ENCODE measurements at places on chromosomes 13 and 19.
A peak's percentile ranks its signal among the peaks of the same experiment; 100 is the strongest.

GRCh38 chr13:42393573-42394360 is 121.8 kb downstream of the AKAP11 start:
- no peak for DNase-seq

GRCh38 chr13:80870186-80870585 is 529.3 kb upstream of the SPRY2 start:
- no peak for DNase-seq

DNA sequence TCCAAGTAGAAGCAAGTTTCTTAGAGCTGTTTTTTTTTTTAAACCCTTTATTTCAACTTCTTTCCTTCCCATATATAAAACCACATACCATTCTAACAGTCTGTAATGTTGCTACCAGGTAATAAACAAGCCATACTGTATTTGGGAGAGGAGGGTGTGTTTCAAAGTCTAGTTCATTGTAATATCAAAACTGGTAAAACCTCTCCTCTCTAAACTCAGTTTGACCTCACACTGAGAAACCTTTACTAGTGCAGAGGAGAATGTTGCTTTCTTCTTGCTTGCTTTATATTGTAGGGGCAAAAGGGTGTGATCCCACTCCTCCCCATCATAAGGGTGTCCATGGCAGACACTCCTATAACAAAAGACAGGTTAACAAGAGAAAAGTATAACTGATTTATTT is 155.1 kb downstream of the GGACT start:
- DNase-seq: no peak

DNA sequence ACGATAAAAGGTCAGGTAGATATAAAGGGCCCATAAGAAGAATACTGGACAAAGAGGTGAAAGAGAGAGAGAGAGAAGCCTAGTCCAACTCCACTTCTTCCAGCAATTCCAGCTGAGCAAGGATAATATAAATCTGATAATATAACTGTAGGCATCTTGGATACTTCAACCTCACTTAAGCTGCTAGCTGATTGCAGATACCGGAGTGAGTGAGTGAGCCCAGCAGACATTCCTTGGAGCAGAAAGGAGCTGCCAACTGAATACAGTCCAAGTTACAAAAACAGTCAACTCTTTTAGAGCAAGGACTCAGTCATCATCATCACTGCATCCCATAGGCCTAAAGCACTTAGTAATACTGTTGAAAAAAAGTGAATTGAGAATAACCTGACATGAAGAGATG is 387.6 kb downstream of the SLITRK6 start:
- no peak for DNase-seq

DNA sequence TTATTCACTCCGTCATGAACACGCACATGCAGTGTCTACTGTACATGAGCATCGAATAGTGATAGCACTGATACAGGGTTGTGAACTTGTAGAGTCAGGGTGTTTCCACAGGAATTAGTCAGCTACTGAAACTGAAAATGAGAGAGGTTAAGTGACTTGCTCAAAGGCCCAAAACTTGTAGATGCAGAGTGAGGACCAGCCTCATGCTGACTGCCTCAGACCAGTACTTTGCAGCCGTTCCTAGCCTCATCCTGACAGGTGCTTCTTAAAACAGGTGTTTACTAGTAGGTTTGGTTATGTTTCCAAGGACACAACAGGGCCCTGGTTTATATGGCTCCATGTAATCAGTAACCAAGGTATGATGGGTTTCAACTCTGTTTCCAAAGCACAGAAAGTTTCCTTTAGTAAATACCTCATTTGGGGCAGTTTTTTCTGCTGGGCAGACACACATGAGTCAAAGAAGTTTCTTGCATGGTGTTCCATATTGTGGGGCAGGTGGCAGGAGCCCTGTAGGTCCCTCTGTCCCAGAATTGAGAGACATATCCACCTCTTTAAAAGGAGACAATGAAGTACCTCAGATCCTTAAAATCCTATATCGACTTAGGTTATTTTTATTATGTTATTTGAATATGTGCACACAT is 16.0 kb downstream of the FGF9 start:
- no peak for DNase-seq

GRCh38 chr13:23824371-23824770 is 64.8 kb downstream of the MIPEP start:
- no peak for DNase-seq

DNA sequence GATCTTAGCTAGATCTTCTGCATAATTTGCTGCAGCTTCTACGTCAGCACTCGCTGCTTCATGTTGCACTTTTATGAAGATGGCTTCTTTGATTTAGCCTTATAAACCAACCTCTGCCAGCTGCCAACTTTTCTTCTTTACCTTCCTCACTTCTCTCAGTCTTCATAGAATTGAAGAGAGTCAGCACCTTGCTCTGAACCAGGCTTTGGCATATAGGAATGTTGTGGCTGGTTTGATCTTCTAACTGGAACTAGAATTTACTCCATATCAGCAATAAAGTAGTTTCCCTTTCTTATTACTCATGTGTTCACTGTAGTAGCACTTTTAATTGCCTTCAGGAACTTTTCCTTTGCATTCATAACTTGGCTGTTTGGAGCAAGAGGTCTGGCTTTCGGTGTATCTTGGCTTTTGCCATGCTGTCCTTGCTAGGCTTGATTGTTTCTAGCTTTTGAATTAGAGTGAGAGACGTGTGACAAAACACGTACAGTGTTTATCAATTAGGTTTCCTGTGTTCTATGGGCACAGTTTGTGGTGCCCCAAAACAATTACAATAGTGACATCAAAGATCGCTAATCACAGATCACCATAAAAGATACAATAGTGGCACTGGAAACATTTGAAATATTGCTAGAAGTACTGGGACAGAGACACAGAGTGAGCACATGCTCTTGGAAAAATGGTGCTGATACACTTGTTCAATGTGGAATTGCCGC is 50.7 kb downstream of the NDFIP2 start:
- DNase-seq: no peak

- DNase-seq: no peak
Observed at GRCh38 chr13:109869312-109870237, 83.2 kb upstream of the IRS2 start.

GRCh38 chr19:1004803-1005664 is 4.8 kb downstream of the GRIN3B start:
- DNase-seq: no peak

- no peak for DNase-seq
Observed at GRCh38 chr19:55461974-55462626, 658 bp upstream of the ISOC2 start.

DNA sequence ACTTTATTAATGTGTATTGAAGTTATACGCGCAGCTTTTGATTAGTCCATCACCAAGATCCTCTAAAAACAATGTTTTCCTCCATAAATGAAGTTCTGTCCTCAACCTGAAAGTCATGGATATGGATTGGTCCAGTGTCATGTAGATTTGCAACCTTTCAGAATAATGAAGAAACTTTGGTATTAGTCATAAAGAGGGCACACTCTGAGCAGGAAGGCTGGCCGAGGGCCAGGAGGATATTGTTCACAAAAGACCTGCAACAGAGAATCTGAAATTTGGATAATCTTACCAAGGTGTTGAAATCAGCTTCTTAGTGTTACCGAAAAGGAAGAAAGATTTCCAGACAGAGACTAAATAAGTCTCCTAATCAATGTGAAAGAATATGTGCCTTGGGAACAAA is 20.7 kb downstream of the CLDN10 start:
- no peak for DNase-seq

DNA sequence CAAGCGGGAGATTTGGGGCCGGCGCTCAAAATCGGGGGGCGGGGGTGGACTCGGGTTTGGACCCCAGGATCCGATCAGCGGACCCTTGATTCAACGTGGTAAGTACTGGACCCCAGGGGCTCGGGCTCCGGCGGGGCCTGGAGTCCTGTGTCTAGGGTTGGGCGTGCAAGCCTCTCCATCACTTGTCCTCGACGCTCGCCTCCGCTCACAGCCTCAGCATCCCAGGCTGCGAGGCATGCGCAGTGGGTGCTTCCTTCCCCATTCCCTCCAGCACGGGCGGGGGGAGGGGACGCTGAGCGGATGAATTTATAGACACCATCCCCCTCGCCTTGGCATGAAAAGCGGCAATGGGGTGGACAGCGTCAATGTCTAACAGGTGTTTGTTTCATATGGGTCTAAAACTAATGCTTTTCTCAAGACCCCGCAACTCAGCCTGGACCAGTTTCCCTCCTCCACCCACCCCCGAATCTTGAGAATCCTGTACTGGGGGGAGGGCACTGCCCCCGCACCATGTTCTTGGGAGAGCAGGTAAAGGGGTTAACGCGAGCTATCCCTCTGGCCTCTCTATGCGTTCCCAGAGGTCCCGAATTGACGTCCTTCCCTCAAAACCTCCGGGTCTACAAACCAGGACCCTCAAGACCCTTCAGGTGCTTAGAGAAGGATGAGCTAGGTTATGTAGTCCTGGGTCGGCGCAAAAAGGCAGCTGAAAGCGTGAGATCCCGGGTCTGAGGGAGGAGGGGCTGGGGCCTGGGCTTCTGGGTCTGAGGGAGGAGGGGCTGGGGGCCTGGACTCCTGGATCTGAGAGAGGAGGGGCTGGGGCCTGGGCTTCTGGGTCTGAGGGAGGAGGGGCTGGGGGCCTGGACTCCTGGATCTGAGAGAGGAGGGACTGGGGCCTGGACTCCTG is 579 bp downstream of the CPT1C start:
- no peak for DNase-seq

DNA sequence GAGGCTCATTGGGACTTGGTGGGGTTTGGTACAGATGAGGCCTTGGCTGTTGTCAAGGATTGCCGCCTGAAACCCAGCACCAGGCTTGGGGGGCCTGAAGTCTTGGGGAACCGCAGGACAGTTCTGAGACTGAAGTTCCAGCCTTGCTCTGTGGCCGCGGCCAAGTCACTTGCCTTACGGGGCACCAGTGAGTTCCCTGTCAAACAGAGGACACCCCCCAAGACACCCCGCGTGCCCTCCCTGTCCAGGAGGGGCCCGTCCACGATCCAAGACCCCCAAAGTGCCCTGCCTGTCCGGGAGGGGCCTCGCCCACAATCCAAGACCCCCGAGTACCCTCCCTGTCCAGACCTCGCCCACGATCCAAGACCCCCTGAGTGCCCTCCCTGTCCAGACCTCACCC is 2.5 kb downstream of the CDC34 start:
- DNase-seq: no peak

DNA sequence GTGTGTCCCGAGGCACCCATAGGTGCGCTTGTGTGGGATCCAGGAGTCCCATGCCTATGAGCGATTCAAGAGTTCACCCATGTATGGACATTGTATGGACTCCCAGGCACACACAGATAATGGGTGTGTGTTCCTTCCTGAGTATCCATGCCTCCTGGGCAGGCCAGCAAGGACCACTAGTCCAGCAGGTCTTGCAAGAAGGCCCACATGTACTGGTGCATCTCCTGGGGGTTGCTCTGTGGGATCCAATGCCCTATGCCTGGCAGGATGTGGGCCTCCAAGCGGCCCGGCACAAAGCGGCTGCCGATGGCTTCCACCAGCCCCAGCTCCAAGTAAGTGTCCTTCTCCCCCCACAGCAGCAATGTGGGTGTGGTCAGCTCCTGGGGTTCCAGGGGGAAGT is 5.0 kb downstream of the EPHX3 start:
- no peak for DNase-seq

GRCh38 chr13:110415669-110416068 is 108.6 kb downstream of the COL4A2 start:
- no peak for DNase-seq

DNA sequence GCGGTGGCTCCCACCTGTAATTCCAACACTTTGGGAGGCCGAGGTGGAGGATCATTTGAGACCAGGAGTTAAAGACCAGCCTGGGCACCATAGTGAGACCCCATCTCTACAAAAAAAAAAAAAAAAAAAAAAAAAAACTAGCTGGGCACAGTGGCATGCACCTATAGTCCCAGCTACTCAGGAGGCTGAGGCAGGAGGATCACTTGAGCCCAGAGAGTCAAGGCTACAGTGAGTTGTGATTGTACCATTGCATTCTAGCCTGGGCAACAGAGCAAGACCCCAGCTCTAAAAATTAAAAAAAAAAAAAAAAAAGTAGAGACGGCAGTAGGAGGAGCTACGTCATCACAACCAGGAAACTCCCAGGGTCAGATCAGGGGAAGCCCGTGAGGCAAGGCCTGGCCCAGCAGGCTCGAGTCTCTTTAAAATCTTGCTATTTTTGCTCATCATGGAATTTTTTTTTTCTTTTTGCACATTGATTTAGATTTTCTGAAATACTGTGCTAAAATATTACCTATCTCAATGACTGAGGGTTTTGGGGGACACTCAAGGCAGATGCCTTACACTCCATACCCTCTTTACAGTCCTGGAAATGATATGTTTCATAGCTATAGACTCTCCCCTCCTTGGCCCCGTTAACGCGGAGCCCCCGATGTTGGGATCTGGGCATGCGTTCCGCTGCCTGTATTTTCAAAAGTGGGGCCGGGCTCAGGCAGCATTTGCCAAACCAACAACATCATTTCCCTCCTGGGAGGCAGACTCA is 44.4 kb upstream of the USE1 start:
- peak; percentile 65 for DNase-seq

GRCh38 chr19:8042900-8043299 is 9.7 kb upstream of the CCL25 start:
- DNase-seq: no peak

DNA sequence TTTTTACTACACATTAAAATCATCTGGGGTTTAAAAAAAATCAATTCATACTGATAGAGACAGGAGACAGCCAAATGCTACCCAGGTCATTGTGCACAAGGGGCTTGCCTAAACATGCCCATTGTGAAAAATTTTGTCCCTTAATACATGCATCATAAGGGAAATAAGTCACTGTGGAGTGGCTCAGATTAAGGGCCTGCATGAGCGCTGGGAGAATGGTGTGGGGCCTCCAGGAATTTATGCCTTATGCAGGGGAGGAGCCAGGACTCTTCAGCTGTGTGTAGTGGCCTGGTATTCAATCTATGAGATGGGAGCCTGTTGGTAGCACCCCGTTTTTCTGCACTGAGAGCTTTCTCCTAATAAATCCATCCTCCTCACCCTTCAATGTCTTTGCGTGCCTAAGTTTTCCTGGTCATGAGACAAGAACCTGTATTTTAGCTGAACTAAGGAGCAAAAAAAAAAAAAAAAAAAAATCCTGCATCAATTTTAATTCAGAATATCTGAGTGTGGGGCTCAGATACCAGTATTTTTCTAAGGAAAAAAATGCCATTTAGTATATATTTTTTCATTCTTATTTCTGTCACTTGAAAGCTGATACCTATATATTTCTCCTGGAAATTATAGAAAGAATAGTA is 997.6 kb upstream of the ATXN8OS start:
- DNase-seq: no peak

Measured in GM12891 (cell line).